ENCODE measurements at places on chromosomes 6 and 20. TPM values are rescaled to one million over a fixed set of nuclear protein-coding genes. Genes with fewer than 3 reads are reported as not detected.

The POPDC3 gene
- total RNA-seq, result not detected

GRCh38 chr6:107032051-107032450 is 4.1 kb downstream of the MTRES1 start:
- no peak overlapping the region for H3K27ac ChIP-seq
- H3K27me3 ChIP-seq, result no peaks in the 10 kb centered on the region
- no peaks in the 10 kb centered on the region for H3K36me3 ChIP-seq
- no peak overlapping the region for H3K4me3 ChIP-seq
- no peak for DNase-seq
- H3K4me1 ChIP-seq, result peaks cover 12% of the 10 kb centered on the region

DNA sequence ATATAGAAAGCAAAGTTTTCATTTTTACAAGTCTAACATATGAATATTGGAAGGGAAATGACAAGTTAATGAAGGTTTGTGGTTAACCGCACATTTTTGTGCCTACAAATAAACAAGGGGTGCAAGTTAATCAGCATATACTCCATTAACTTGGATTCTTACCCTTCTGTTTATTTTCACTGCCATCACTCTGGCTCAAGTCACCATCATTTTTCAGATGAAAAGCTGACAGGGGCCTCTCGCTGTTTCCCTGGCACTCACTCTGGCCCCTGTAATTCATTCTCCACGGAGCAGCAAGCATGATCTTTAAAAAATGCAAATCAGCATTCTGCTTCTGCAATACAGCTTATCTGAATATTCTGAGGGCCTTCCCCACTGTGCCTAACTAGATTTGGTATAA is 29.8 kb downstream of the APCDD1L start:
- no peak overlapping the region for H3K27ac ChIP-seq
- H3K4me3 ChIP-seq, result no peak overlapping the region
- no peaks in the 10 kb centered on the region for H3K36me3 ChIP-seq
- no peak for DNase-seq
- H3K4me1 ChIP-seq, result no peaks in the 10 kb centered on the region
- no peaks in the 10 kb centered on the region for H3K27me3 ChIP-seq

- no peak for DNase-seq
- H3K27ac ChIP-seq, result no peak overlapping the region
- H3K4me1 ChIP-seq, result no peaks in the 10 kb centered on the region
- H3K27me3 ChIP-seq, result no peaks in the 10 kb centered on the region
- no peaks in the 10 kb centered on the region for H3K36me3 ChIP-seq
These were observed 7.1 kb upstream of the LOC128125822 start for GRCh38 chr6:63565058-63565726.

The COL21A1 gene
- 1.3 TPM for total RNA-seq

The PTGIS gene
- 1.6 TPM for total RNA-seq

DNA sequence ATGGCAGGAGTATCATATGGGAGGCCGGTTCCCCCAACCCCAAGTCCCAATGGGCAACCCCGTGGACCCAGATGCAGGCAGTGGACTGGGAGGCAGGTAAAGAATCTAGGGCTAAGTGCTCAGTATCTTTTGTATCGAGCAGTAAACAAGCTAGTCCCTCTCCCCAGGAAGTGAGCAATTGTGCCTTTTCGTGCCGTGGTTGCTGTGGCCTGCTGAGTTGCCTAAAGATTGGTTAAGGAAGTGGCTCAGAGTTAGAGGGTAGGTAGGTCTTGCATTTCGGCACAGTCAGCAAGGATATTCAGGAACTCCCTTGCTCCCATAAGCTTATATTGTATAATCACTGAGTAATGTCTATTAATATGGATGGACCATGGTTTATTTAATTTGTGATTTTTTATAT is 1.3 kb upstream of the DNAH8 start:
- H3K36me3 ChIP-seq, result no peaks in the 10 kb centered on the region
- H3K4me3 ChIP-seq, result no peak overlapping the region
- no peak for DNase-seq
- peaks cover 14% of the 10 kb centered on the region for H3K4me1 ChIP-seq
- no peak overlapping the region for H3K27ac ChIP-seq

GRCh38 chr20:56245761-56246160 is 2.8 kb upstream of the MC3R start:
- H3K4me3 ChIP-seq, result no peak overlapping the region
- no peaks in the 10 kb centered on the region for H3K36me3 ChIP-seq

GRCh38 chr6:54135665-54136369 is 24.6 kb downstream of the MLIP start:
- H3K27ac ChIP-seq, result no peak overlapping the region
- H3K36me3 ChIP-seq, result no peaks in the 10 kb centered on the region
- peaks cover 4% of the 10 kb centered on the region for H3K4me1 ChIP-seq
- no peak for DNase-seq

- DNase-seq, result no peak
- H3K27me3 ChIP-seq, result no peaks in the 10 kb centered on the region
- no peak overlapping the region for H3K4me3 ChIP-seq
- H3K36me3 ChIP-seq, result no peaks in the 10 kb centered on the region
- no peaks in the 10 kb centered on the region for H3K4me1 ChIP-seq
These were observed 88.9 kb downstream of the ARMC2 start for GRCh38 chr6:108937170-108937569.

GRCh38 chr6:163892824-163893561 is 478.5 kb downstream of the QKI start:
- H3K4me3 ChIP-seq, result no peak overlapping the region
- H3K36me3 ChIP-seq, result no peaks in the 10 kb centered on the region
- H3K27me3 ChIP-seq, result no peaks in the 10 kb centered on the region
- no peak overlapping the region for H3K27ac ChIP-seq
- DNase-seq, result no peak
- no peaks in the 10 kb centered on the region for H3K4me1 ChIP-seq

- H3K27me3 ChIP-seq, result no peaks in the 10 kb centered on the region
- no peak overlapping the region for H3K27ac ChIP-seq
- H3K4me1 ChIP-seq, result no peaks in the 10 kb centered on the region
- DNase-seq, result no peak
- H3K36me3 ChIP-seq, result no peaks in the 10 kb centered on the region
These were observed 184.2 kb upstream of the FOXQ1 start for GRCh38 chr6:1127597-1128288.

The DNAAF9 gene
- 9.6 TPM for total RNA-seq

DNA sequence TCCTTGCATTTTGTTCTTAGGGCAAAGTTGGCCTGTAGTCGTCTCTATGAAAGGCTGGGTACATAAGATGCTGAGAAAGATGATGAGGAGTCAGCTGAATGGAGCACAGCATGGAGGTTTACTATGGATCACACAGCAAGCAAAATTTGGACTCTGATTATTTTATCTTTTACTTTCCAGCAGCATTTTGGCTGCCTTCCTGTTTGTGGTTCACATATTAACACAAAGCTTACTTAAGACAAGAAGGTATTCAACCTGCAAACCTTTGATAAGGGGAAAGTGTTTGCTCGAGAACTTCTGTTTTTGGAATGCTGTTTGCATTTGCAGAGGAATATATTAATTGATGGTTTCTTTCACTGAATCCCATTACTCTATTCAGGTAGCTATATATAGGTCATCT is 103.1 kb upstream of the ENPP5 start:
- no peaks in the 10 kb centered on the region for H3K36me3 ChIP-seq
- no peak for DNase-seq
- H3K4me1 ChIP-seq, result no peaks in the 10 kb centered on the region
- no peak overlapping the region for H3K27ac ChIP-seq

The TRIM40 gene
- not detected for total RNA-seq

- H3K27ac ChIP-seq, result no peak overlapping the region
- no peaks in the 10 kb centered on the region for H3K27me3 ChIP-seq
- H3K4me3 ChIP-seq, result no peak overlapping the region
- no peak for DNase-seq
- H3K4me1 ChIP-seq, result no peaks in the 10 kb centered on the region
These were observed 318.0 kb downstream of the GRIK2 start for GRCh38 chr6:101711518-101711917.

GRCh38 chr6:27312146-27312949 is at the start of gene POM121L2:
TSS of gene POM121L2 (minus strand) at chr6:27312273. CDS start at chr6:27312170, 103 bp downstream.
- peaks cover 85% of the 10 kb centered on the region for H3K27me3 ChIP-seq
- no peak for DNase-seq
- no peak within 1 kb of the TSS for H3K27ac ChIP-seq
- no peaks in the 10 kb centered on the region for H3K36me3 ChIP-seq

DNA sequence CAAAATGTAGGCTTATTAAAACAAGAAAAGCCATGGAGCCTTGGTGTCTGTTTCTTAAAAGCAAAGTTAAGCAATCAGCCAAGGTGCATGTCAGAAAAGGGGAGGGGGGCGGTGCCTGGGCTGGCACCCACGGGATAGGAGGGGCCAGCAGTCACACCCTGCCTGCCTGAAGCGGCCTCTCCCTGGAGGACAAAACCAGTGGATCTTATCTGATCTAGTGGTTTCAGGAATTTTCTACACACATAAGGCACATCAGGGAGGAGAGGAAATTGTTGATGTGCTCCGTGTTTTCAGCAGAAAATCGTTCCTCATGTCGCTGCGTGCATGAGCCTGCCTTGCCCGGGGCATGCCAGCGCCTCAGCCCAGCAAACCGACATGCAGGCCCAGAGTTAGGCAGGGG is 276.4 kb downstream of the TAF4 start:
- H3K4me1 ChIP-seq, result no peaks in the 10 kb centered on the region
- no peaks in the 10 kb centered on the region for H3K36me3 ChIP-seq
- H3K27me3 ChIP-seq, result no peaks in the 10 kb centered on the region
- H3K4me3 ChIP-seq, result no peak overlapping the region
- H3K27ac ChIP-seq, result no peak overlapping the region

DNA sequence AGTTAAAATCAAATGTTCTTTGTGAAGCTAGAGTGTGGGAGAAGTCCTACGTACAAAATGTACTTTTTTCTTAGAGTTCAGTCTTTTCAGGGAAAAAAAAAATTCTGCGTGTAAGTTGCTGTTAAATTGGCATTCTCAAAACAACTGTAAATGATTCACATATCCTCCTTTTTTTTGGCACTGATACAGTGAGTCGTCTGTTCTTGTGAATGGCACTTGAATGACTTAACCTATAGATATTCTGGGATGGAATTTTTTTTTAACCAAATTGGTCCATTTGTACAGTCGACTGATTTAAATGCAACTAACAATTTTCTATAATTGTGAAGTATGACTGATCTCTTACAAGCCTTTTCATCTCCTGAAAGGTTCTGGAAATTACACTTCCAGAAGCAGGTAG is 5.5 kb upstream of the JAG1 start:
- no peak overlapping the region for H3K4me3 ChIP-seq
- H3K27me3 ChIP-seq, result no peaks in the 10 kb centered on the region
- peaks cover 21% of the 10 kb centered on the region for H3K4me1 ChIP-seq
- H3K36me3 ChIP-seq, result no peaks in the 10 kb centered on the region
- no peak overlapping the region for H3K27ac ChIP-seq

- DNase-seq, result no peak
- H3K4me1 ChIP-seq, result no peaks in the 10 kb centered on the region
- no peaks in the 10 kb centered on the region for H3K36me3 ChIP-seq
- H3K27ac ChIP-seq, result no peak overlapping the region
- no peaks in the 10 kb centered on the region for H3K27me3 ChIP-seq
- no peak overlapping the region for H3K4me3 ChIP-seq
These were observed 563.0 kb upstream of the AGPAT4 start for GRCh38 chr6:161836643-161837448.

The SLC25A27 gene
- 6.5 TPM for total RNA-seq

DNA sequence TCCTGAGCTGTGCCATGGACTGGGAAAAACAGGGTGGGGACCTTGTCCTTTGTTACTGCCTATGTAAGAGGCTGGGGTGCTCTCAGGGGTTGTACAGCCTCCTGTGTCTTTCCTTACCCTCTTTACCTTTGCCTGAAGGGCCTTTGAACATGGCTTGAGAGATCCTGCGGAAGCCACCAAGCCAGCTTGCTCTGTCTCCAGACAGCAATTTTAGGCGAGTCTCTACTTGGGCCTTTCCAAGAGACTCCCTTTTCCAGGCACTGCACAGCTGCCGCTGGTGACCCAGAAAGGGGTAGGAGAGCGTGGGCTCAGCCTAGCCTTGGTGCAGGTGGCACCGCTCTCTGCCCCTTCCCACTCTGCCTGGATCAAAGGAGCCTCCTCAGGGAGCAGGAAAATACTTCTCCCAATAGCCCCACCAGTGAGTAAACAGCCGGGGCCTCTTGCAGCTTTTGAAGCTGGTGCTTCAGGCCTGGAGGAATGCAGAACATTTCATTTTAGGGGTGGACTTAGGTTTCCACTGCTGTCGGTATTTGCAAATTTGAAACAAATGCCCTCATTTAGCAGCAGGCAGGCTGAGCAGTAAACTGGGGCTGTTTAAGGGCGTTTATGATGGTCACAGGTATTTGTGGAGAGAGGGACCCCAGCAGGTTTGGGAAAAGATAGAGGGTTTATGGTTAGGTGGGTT is 13.9 kb downstream of the PTK7 start:
- no peaks in the 10 kb centered on the region for H3K27me3 ChIP-seq
- H3K4me3 ChIP-seq, result no peak overlapping the region
- no peaks in the 10 kb centered on the region for H3K36me3 ChIP-seq
- H3K4me1 ChIP-seq, result peaks cover 45% of the 10 kb centered on the region
- no peak for DNase-seq

- no peak overlapping the region for H3K4me3 ChIP-seq
- DNase-seq, result no peak
- no peak overlapping the region for H3K27ac ChIP-seq
- no peaks in the 10 kb centered on the region for H3K27me3 ChIP-seq
- no peaks in the 10 kb centered on the region for H3K4me1 ChIP-seq
- H3K36me3 ChIP-seq, result no peaks in the 10 kb centered on the region
These were observed 25.3 kb upstream of the RIPOR2 start for GRCh38 chr6:24960991-24961475.

GRCh38 chr6:76840041-76840745 is 623.1 kb downstream of the HTR1B start:
- no peaks in the 10 kb centered on the region for H3K4me1 ChIP-seq
- H3K27ac ChIP-seq, result no peak overlapping the region
- DNase-seq, result no peak
- H3K36me3 ChIP-seq, result no peaks in the 10 kb centered on the region
- H3K4me3 ChIP-seq, result no peak overlapping the region
- H3K27me3 ChIP-seq, result no peaks in the 10 kb centered on the region

The SSTR4 gene
- not detected for total RNA-seq

GRCh38 chr6:51725155-51725554 is 362.3 kb downstream of the PKHD1 start:
- no peaks in the 10 kb centered on the region for H3K4me1 ChIP-seq
- H3K27me3 ChIP-seq, result no peaks in the 10 kb centered on the region
- H3K36me3 ChIP-seq, result no peaks in the 10 kb centered on the region
- no peak overlapping the region for H3K27ac ChIP-seq
- no peak for DNase-seq
- H3K4me3 ChIP-seq, result no peak overlapping the region

DNA sequence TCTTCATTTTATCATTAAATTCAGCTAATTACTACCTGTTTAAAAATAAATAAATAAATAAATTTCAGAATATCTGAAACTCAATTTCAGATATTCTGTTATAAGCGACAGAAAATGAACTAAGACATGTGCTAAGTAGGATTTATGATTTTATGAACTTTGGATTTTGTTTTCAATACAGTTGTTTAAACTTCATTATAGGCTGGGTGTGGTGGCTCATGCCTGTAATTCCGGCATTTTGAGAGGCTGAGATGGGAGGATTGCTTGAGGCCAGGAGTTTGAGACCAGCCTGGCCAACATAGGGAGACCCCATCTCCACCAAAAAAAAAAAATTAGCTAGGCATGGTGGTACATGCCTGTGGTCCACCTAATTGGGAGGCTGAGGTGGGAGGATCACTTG is 36.0 kb downstream of the AFG1L start:
- no peak for DNase-seq
- no peak overlapping the region for H3K27ac ChIP-seq
- H3K4me3 ChIP-seq, result no peak overlapping the region
- no peaks in the 10 kb centered on the region for H3K27me3 ChIP-seq
- peaks cover 36% of the 10 kb centered on the region for H3K36me3 ChIP-seq

Measured in esophagus squamous epithelium (tissue), 5 donors.